A172 (cell line): ENCODE measurements at places on chromosomes 12 and 14.

- no peak for DNase-seq
These were observed 28.4 kb downstream of the SLC6A12 start for GRCh38 chr12:185576-185955.

DNA sequence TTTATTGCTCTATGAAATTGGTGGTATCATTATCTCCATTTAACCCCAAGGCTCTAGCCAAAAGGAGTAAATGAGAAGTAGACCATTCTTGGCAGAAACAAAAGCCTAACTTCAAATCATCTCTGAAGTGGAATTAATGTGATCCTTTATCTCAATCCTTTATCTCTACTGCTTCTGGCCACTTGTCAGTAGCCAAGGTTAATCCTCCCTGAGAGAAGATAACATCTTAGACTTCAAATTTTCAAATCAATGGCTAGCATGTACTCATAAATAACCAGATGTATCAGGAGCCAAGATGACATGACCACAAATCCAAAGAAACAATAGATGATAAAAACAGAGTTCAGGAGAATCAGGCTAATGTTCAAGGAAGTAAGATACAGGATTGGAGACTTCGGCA, 123.1 kb upstream of the RASSF8 start:
- no peak for DNase-seq

DNA sequence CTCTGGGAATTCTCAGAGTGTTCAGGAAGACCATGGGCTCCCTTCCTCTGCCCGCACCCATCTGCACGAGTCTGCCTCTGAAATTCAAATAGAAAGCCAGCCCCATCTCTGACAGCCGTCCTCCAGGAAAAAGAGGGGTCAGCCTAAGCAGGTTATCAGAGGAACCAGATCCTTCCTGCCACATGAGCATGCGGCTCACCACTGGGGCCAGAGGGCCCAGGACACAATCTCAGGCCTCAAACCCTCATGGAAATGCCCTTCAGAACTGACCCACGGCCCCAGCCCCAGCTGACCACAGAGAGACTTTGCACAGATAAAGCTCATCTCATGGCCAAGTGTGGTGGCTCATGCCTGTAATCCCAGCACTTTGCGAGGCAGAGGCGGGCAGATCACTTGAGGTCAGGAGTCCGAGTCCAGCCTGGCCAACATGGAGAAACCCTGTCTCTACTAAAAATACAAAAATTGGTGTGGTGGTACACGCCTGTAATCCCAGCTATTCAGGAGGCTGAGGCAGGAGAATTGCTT, 23.2 kb downstream of the PXN start:
- DNase-seq: no peak

GRCh38 chr12:90695415-90695814, 259.6 kb downstream of the CCER1 start:
- DNase-seq: no peak

- no peak for DNase-seq
These were observed 648 bp downstream of the CHD4 start for GRCh38 chr12:6606331-6607131.

DNA sequence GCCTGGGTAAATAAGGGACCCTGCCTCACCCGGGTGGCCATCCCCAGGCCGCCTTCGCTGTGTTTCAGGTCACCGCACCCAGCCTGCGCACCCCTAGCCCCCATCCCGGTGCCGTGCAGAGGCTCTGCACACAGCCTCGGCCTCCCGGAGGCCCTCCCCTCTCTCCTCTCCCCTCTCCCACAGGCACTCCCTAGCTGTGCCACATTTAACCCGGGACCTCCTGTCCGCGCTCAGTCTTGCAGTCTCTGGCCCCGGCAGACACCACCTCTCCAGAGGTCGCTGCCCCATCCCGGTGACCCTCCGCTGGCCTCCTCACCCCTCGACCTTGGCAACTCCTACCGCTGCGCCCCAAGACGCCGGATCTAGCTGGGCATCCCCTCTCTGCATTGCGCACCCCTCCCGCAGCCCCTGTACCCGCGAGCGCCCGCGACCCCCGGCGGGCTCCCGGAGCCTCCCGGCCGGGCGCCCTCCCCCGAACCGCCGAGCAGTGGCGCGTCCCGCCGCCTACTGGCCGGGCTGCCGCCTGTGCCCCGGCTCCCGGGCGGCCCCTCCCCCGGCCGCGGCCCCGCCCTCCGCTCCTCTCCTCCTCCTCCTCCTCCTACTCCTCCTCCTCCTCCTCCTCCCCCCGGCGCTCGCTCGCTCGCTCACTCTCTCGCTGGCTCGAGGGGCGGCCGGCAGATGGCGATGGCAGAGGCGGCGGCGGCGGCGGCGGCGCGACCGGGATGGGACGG, 120.7 kb downstream of the AACS start:
- peak; percentile 57 for DNase-seq

DNA sequence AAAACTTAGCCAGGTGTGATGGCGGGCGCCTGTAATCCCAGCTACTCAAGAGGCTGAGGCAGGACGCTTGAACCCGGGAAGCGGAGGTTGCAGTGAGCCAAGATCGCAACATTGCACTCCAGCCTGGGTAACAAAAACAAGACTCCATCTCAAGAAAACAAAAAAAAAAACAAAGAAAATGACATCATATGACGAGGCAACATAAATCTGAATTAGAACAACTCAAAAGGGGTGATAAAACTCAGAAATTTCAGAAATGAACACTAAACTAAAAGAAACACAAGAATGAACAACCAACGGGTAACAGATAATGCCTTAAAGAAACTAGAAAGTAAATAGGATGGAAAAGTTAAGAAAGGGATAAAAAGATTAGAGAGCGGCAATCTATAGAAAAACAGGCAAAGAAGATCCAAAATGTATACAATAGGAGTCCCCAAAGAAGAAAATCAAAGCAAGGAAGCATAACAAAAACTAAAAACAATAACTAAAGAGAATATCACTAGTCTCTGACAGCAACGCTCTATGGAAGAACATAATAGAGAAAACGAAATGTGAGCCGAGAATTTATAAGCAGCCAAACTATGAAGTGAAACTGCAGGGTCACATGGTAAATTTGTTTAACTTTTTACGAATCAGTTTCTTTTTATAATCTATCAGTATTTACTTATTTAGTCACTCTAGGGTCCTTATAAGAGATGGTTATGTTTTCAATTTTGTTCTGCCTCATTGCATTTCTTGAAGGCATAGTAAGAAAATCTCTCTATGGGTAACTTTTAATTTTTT, 45.7 kb downstream of the SPPL3 start:
- DNase-seq: no peak

DNA sequence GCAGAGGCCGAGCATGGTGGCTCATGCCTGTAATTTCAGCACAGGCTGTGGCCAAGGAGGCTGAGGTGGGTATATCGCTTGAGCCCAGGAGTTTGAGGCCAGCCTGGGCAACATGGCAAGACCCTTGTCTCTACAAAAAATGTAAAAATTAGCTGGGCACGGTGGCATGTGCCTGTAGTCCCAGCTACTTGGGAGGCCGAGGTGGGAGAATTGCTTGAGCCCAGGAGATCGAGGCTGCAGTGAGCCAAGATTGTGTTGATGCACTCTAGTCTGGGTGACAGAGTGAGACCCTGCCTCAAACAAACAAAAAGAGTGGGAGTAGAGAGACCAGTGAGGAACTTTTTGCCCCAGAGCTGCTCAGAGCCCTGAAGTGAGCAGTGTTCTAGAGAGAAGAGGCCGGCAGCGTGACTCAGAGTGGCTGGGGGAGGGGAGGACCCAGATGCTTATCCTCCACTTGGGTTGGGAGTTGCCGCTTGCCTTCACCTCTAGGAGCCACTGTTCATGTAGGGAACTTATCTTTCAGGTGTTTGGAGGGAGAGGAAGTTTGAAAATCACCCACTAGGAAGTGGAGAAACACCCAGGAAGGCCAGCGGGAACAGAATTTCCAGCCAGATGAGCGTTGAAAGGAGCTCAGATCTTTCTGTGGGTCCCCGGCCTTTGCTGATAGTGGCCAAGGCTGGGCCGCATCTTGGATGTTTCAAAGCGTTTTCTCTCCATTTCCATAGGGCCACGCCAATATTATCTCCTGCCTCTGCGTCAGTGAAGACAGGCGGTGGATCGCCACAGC, 15.3 kb downstream of the CFAP251 start:
- peak; percentile 54 for DNase-seq

- no peak for DNase-seq
These were observed at the start of gene SLC7A8 for GRCh38 chr14:23183479-23183878. SLC7A8 (minus strand) TSS chr14:23183660; CDS start chr14:23182914, 746 bp downstream.

GRCh38 chr12:65367396-65367795, 88.9 kb downstream of the MSRB3 start:
- no peak for DNase-seq

DNA sequence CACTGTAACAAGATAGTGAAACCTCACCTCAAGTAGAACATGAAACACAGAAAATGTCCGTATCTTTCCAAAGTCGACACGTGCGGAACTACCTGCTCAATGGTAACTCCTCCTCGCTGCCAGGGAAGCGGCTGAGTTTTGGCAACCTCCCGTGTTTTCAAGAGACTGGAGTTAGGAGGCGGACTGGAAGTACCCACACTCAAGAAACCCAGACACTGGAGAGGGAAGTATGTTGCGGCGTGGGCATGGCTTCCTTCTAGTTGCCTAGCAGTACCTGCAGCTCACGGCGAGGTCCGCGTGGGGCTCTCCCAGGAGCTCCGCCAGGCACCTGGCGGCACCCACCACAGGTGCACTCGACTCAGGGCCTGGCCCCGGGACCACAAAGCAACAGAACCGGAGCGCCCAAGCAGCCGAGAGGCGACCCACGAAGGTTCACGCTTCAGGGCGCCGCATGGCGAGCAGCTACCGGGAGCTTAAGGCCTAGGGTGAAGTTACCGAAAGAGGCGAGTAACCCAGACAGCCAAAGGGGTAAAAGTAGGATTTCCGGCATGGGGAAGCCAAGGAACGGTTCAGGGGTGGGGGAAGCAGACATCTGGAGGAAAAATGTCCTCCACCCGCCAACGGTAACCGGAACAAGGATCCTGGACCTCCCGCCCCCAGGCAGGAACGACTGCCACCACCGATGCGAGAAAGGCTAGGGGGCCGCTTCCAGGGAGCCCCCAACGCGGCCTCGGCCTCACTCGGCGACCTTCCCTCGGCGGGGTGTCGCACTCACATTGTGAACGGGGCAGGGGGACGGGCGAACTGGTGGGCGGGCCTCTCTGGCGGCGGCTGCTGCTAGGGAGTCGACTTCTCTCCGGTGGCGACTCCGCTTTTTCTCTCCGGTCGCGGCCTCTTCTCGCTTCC, 608 bp downstream of the PTGES3 start:
- DNase-seq: peak; percentile 35

DNA sequence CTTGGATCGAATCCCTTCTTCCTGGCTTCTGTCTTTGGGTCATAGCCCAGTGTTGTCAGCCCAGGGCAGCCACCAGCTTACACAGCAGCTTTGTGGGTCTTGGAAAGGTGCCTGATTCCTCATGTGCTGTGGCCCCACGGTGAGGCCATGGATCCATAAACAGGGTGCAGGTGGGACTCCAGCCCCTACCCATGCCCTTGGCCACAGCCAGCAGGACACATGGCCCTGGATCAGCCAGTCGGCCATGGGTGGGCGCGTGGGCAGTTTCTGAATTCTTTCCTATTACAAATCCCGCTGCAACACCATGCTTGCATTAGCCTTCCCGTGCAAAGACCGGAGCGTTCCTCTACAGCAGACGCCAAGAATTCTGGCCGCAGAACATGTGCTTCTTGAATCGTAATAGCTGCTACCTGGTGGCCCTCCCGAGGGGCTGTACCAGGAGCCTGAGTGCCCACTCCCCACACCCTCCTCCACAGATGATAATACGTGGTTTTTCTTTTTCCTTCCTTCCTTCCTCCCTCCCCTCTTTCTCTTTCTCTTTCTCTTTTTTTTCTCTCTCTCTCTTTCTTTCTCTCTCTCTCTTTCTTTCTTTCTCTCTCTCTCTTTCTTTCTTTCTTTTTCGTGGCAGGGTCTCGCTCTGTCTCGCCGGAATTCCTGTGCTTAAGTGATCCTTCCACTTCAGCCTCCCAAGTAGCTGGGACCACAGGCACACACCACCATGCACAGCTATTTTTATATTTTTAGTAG, 2.9 kb upstream of the MMP17 start:
- DNase-seq: no peak

DNA sequence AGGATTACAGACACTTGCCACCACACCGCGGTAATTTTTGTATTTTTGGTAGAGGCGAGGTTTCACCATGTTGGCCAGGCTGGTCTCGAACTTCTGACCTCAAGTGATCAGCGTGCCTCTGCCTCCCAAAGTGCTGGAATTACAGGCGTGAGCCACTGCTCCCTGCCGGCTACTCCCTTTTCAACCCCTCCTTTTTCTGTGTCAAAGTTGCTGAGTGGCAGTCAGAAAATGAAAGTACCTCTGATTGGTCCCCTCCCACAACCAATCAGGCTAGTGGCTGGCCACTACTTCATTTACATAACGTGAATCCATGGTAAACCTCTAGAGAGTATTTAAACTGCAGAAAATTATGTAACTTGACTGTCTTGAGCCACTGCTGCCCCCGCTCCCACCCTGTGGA, 5.9 kb downstream of the RESF1 start:
- DNase-seq: no peak

- no peak for DNase-seq
These were observed 2.5 kb upstream of the LALBA start for GRCh38 chr12:48572326-48572725.

- DNase-seq: no peak
These were observed 22.4 kb downstream of the CHST11 start for GRCh38 chr12:104479123-104479662.

GRCh38 chr14:58659846-58660245, 22.1 kb downstream of the DACT1 start:
- no peak for DNase-seq

- DNase-seq: no peak
These were observed 130.5 kb downstream of the ZFP36L1 start for GRCh38 chr14:68662392-68662791.

DNA sequence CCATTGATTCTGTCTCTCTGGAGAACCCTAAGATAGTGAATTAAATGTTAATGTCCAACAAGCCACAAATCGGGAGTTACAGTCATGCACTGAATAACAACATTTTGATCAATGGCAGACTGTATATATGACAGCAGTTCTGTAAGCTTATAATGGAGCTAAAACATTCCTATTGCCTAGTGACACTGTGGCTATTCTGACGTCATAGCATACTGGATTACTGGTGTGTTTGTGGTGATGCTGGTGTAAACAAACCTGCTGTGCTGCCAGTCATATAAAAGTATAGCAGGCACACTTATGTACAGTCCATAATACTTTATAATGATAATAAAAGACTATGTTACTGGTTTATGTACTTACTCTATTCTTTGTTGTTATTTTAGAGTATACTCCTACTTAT, 56.7 kb upstream of the BICD1 start:
- DNase-seq: no peak

DNA sequence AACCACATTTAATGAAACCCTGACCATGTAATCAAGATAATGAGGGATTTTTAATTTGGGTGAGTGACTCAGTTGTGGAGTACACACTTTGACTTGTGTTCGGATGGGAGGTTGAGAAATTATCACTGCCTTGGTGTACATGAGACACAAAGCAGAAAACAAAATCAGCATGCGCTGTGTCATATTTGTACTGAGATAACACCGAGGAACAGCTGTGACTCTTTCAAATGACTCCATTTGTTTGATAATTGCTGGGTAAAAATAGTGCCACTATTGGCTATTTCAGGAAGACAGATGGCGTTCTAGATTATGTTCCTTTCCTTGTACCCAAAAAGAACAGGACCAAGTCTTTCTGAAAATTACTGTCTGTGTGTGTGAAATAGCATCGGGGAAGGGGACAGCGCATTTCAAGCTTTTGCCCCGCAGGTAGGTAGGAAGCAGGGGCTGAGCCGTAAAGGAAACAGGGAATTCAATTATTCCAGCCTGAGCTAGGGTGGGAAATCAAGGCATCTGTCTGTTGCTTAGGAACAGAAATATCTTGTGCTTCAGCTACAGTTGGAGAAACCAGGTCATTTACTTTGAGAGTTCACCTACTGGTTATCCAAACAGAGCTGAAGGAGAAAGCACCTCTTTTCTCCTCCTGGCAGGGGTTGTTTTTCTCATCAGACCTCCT, 114.3 kb downstream of the SNAPC1 start:
- DNase-seq: no peak
